ENCODE measurements at places on chromosomes 5 and 9.

GRCh38 chr5:82931110-82931509, 146.1 kb downstream of the TMEM167A start:
- DNase-seq = no peak

DNA sequence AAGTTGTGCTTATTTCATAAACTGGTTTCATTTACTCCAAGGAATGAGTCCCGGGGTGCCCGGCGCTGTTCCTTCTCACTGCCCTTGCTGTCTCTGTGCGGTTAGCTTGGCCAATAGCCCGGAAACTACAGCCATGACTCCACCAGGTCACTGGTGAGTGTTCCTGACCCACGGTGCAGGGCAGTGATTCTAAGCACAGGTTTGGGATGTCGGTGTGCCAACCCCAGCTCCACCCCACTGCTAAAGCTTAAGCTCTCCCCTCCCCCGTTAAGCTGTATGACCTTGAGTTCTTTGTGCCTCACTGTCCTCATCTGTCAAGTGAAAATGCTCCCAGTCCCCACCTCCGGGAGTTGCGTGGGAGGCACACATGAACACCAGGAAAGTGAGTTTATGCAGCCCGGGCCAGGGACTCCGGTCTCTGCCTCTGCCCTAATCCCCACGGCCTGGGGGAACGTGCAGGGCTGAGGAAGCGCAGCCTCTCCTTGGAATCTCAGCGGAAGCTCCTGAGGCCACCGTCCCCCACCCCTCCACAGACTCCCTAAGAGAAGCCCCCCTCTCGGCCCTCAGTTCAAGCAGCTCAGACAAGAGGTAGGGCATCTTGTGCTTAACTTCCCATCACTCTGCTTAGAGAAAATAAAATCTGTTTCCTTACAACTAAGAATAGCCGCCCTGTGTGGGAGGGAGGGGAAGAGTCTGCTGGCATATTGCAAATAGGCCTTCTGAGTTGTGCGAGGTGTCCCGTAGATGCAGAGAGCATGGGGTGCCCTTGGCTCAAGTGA, 92.0 kb upstream of the RAI14 start:
- DNase-seq = no peak

DNA sequence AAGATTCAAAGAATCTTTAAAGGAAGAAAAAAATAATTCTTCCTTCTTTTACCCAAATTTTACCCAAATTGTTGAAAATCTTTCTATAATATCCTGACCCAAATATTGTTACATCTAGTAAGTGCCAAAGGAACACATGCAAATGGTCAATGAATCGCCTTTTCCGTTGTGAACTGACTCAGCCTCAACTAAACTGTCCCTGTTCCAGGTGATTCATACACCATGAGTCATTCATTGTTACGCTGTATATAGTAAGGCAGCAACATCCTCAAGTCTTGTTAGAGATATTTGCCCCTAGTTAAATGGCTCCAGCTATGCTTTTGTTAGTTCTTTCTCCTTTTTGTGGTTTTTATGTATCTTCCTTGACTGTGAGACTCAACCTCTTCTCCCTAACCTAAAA, 9.7 kb downstream of the PTGER4 start:
- no peak for DNase-seq

DNA sequence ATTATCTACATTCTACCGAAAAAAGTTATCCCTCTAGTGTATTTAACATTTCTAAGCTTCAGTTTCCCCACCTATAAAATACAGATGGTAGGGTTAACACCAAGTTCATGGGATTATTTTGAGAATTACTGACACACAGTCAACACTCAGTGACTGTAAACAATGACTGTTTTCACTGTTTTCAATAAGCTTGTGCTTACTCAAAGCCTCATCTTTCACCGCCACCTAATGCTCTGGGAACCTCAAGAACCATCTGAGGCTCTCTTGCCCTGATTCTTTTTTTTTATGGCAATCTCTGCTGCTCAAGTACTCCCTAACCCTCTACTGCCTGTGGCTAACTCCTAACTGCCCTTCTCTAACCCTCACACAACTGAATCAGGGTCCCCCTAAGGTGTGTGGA, 59.6 kb downstream of the SETX start:
- DNase-seq = no peak

- no peak for DNase-seq
Observed at GRCh38 chr9:131658377-131659129, 81.3 kb downstream of the RAPGEF1 start.

GRCh38 chr5:52015760-52016159, 632.5 kb downstream of the ISL1 start:
- DNase-seq = no peak

DNA sequence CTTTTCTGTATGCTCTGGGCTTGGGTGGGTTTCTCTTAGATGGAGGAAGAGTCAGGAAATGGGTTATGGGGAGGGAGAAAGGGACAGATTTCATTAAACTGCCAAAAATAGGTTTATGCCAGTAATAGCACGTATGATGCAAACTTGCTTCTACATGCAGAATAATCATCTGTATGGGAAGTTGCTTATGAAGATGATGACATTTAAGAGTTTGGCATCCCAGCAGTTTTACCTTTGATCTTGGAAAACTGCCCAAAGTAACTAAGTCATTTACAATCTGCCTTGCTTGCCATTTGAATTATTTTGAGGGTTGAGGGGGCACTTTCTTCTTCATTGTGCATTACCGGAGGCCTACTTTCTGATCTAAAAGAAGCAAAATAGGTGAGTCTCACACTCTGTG, 282.9 kb upstream of the ANKRD55 start:
- DNase-seq = peak; percentile 13

- DNase-seq = no peak
Observed at GRCh38 chr5:72842816-72843215, 26.4 kb downstream of the TNPO1 start.

- no peak for DNase-seq
Observed at GRCh38 chr9:37622462-37622861, 28.3 kb upstream of the FRMPD1 start.

GRCh38 chr5:175034924-175035323, 310.5 kb downstream of the MSX2 start:
- DNase-seq = no peak

GRCh38 chr5:170226661-170227060, 6.1 kb upstream of the C5orf58 start:
- no peak for DNase-seq

DNA sequence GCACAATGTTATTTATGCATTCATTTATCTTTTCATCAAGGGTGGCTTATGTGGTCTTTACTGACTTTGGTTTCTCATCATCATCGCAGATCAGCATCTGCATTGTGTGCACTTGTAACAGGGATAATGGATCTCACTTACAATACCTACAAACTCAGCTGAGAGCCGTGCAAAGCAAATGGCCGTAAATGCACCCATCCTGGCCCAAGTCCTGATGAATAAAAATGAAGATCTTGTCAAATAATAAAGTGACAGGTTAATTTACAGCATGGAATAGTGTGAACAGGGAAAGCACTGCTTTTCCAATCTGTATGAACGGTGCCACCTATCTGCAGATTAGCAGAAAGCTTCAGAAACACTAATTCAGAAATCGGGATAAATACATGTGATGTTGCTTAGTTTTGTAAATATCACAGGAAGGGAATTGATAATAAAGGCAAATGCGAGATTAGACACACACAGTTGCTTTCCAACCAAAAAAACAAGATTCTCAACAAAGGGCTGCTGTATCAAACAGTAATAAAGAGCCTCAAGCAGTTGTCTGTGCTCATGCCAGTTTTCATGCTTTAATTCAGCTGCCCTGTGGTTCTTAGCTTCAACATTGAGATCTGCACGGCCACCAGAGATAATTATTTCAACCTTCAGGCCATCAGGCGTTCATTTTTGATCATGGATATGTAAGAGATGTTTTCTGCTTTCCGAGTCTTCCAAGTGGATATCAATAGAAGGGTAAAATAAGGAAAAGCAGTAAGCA, 153.4 kb upstream of the POU5F2 start:
- peak; percentile 87 for DNase-seq

- DNase-seq = no peak
Observed at GRCh38 chr5:2009986-2010914, 127.5 kb upstream of the IRX4 start.

GRCh38 chr5:150653145-150653761, 7.8 kb upstream of the MYOZ3 start:
- no peak for DNase-seq
